ENCODE measurements at places on chromosomes 2 and 18. TPM values are rescaled to one million over a fixed set of nuclear protein-coding genes. Genes with fewer than 3 reads are reported as not detected.
A peak's percentile ranks its signal among the peaks of the same experiment; 100 is the strongest.

DNA sequence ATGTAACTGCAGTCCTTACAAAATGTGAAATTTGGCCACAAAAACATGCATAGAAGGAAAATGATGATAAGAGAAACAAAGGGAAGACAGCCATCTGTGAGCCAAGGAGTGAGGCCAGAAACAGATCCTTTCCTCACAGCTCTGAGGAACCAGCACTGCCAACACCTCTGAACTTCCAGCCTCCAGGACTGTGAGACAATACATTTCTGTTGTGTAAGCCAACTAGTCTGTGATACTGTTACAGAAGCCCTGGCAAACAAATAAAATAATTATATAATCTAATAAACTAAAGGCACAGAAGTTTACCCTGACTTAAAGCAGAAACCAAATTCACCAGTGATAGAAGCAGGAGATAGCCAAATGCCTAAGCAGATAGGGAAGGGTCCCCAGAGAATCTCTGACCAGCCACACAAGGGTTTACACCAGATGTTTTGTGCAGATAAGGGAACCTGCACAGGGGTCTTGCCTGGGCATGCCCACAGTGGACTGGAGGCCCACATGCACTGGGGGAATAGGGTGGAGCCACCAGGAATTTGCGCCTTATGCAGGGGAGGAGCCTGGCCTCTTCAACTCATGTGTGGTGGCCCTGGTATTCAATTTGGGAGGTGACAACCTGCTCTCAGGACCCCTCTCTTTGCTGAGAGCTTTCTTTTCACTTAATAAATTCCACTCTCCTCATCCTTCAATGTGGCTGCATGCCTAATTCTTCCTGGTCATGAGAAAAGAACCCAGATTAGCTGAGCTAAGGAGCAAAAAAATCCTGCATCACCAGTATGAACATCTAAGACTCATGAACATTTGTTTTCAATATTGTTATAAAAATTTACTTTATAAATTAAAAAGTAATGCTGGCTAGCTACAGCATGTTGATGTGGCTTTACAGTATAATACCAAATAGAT lies 3.8 kb upstream of the GCC2 start:
- DNase-seq = no peak

GRCh38 chr2:202147775-202148174 lies 74.7 kb downstream of the KIAA2012 start:
- no peak for DNase-seq

DNA sequence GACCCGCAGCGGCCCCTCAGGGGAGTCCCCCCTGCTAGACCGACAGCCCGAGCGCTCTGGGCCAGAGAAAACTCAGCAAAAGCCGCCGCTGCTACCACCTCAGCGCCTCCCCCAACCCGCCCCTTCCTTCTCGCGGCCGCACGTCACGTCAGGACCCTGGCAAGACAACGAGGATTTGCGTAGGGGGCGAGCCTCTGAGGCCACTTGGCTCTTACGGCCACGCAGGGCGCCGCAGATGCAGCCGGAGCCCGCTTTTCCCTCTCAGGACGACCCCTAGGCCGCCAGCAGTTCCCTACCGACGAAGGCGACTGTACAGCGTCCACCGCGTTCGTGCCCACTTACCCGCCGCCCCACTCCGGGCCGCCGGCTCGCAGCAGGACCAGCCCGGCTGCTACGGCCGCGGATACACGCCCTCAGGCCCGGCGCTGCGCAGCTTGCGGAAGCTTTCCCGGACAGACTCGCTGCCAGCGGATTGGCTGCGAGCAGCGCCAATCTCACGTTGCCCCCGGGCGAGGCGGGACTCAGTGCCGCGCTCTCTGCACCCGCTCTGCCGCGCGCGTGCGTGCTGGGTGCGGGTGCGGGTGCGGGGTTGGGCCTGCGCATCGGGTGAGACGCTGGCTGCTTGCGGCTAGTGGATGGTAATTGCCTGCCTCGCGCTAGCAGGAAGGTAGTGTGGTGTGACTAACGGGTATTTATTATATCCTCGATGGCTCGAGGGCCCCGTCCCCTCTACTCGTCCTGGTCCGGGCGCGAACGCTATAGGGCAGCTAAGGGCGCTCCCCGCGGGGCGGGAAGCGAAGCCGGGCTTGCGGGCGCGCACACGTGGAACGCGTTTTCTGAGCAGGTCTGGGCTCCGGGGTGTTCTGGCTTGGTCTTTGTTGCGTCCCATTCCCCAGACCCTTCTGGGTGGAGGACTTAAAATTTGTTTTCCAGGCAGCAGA lies at the start of the genes ORMDL1 and PMS1:
TSS of gene ORMDL1 (minus strand) at position 413 of the 941 bp plus-strand sequence. CDS start 1,744 bp downstream, outside the sequence.
TSS of gene PMS1 (plus strand) at position 524 of the 941 bp plus-strand sequence. CDS start 7,360 bp downstream, outside the sequence.
- DNase-seq = peak; percentile 98

DNA sequence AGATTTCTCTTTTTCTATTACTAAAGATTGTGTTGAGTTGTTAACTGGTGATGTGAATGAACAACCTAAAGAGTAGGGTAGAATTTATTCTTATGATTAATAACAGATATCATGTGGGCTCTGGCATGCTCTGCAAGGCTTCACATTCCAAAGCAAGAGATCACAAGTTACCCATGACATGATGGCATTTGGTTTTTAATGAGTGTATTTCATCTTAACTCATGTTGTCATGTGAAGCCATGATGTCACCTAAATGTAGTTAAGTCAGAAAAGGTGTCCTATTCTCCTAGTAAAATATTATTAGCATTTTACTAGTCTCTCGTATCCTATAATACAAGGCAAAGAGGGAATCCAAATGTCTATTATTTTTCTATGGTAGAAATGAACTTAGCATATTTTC lies 678.0 kb downstream of the ARHGAP15 start:
- no peak for DNase-seq

DNA sequence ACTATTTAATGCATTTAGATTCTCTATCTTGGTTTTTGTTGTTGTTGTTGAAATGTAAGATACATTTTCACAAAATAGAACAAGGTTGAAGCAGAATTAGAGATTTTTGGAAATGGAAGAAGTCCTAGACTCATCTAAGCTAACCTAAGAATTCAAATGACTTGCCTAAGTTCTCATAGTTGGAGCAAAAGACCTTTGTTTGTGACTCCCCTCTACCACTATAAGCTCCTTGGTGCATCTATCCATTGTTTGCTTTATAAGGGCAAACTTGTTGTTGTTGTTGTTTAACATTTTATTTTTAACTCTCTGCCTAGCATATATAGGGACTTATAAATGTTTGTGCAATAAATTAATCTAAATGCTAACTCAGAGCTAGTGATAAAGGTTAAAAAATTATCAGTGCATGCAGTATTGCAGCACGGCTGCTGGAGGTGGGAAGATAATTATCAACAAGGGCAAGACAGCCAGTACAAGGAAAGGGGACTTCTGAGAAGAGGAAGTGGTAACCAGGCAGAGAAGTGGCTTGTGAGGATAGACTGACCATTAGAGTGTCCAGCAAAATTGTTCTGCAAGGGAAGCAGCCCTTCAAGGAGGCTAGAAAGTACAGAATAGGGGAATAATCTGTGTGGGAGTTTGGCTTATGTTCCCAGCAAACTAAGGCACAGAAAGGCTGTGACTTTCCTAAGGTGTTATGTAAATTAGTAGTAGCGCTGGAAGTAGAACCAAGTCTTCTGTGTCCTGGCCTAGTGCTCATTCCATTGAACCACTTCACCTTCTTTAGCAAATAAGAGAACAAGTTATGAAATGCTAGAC lies 38.1 kb upstream of the ACYP2 start:
- no peak for DNase-seq

DNA sequence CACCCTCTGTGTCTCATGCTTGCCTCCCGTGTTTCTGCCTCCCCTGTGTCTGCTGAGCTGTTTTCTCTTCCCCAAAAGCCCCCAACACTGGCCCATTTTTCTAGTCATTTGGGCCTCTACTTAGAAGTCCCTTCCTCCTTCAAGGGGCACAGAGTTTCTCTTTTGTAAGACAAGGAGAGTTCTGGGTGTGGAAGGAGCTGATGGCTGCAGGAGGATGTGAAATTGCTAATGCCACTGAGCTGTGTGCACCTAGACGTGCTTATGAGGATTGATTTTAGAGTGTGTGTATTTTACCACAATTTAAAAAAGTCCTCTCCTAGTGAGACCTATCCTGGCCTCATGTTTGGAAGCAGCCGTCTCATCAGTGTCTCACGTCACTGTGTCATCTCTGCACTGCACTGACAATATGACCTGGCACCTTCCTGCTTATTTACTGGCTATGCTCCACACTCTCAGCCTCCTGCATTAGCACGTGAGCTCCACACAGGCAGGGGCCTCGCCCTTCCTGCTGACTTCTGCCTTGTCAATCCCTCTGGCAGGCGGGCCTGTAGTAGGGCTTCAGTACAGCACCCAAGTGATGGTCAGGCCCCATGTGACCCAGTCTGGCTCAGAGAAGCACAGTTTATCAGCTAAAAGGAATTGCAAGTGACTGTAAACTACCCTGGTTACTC lies 8.0 kb upstream of the MBP start:
- peak; percentile 64 for DNase-seq

- no peak for DNase-seq
These were observed 29.9 kb downstream of the HDHD2 start for GRCh38 chr18:47120428-47120827.

DNA sequence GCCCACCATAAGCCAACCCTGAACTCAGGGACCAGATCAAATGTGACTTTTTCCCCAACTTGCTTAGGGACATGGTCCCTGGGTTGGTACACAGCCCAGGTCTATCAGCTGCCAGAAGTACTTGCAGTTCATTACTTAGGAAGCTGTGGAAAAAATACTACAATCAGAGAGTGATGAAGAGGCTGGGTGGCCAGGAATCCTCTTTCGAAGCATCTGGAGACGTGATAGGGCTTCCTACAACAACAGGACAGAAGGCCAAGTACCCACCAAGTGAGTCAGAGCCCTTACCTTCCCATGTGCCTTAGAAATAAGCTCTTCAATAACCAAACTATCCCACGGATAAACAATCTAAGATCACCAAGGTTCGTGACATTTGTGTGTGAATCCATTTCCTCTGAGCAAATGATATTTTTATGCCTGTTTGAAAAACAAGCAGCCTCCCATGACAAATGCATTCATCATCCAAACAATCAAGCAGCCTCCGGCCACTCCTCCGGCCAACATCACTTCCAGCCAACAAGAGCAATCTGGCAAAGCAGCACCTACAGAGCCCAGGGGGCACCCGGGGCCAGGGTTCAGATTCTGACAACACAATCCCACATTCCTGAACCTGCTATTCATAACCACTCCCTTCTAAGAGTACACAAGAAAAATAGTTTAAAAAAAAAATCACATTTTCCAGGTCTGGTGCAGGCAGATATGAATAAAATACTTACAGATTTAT lies 26.4 kb downstream of the TBC1D8 start:
- peak; percentile 78 for DNase-seq

DNA sequence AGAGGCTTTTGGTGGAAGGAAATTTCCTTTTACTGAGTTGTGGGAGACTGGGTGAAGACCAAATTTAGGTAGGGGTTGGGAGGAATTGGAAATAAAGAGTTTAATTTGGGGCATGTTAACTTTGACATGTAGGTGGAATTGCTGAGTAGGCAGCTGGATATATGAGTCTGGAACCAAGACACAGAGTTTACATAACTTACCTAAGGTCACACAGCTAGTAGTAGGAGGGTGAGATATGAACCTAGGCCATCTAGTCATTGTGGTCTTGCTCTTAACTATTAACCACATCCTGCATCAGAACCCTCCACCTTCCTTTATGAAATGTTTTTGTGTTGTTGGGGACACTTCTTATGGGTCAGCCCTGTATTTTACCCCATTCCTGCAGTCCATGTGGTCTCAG lies 113.1 kb downstream of the ICOS start:
- no peak for DNase-seq

- no peak for DNase-seq
These were observed 923 bp downstream of the PSMD1 start for GRCh38 chr2:231057590-231057989.

DNA sequence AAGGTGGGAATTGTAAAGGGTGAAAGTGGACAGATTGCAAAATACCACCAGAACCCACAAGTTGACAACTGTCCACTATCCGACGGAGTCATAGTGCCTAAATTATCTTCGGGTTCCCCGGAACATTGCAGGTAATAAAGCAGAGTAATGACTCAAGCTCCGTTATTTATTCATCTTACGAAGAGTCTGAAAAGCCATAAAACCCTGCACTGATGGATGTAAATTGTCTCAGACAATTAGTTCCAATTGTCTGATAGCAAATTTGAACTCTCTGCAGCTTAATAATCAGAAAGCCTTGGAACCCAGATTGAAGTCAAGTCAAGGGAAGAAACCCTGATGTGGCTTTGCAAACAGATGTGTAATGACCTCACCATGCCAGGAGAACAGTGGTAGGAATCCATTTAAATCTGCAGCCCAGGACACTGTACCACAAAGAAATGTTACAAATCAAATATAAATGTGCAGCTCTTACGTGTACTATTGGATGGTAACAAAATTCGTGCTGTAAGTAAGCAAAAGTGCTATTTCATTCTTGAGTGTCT lies 437.3 kb upstream of the SOX11 start:
- no peak for DNase-seq

DNA sequence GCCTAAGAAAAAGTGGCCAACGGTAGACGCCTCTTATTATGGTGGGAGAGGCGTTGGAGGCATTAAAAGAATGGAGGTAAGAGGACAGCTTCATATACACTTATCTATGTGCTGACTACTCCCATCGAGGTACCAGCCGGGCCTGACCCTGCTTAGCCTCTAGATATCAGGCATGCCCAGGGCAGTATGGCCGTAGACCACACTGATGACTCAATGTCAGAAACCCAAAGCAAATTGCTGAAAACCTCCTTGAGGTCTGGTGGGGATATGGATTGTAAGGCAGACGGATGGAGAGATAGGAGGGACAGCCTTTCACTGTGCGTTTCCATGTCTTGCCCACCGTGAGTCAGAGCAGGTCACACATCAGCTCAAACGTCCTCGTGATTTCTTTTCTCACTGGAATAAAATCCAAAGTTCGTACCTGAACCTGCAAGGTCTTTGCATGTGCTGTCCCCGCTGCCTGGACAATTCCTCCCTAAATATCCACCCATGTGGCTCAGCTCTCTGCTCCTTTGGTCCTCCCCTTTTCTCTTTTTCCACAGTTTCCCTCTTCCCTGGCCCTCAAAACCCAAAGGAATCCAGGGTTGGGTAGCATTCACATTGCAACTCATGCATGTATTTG lies 168.9 kb downstream of the ANTXR1 start:
- no peak for DNase-seq

DNA sequence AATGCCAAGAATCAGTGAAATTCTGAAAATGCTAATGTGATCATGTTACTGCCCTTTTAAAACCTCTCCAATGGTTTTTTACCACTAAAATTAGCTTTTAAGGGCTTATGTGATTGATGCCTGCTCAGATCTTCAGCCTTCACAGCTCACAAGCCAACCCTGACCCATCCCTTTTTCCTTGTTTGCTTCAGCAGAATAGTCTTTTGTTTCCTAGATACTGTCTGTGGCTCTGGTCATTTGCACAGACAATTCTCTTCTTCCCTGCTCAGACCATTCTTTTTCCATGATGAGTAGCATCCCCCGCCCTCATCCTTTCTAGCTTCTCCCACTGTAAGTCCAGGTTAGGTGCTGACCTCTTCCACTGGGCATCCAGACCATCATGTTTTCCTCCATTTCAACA lies 164.9 kb upstream of the NT5C1B start:
- no peak for DNase-seq

GRCh38 chr2:23568211-23568610 lies 183.2 kb downstream of the KLHL29 start:
- DNase-seq = no peak

The MC2R gene
- total RNA-seq = not detected

The RBM44 gene
- total RNA-seq = 0.38 TPM

The TYW5 gene
- total RNA-seq = 2.7 TPM

The MARCHF4 gene
- total RNA-seq = not detected

The CD302 gene
- 19.7 TPM for total RNA-seq

The CTLA4 gene
- total RNA-seq = 0.22 TPM

The POTEF gene
- not detected for total RNA-seq

The ACVR1C gene
- total RNA-seq = 0.54 TPM

The GRHL1 gene
- 1.0 TPM for total RNA-seq

The SLC9A2 gene
- total RNA-seq = not detected

The BBS5 gene
- 7.4 TPM for total RNA-seq

The ST6GAL2 gene
- not detected for total RNA-seq

The SLC16A14 gene
- 3.0 TPM for total RNA-seq
